ENCODE measurements at places on chromosomes 1 and 21. TPM values are rescaled to one million over a fixed set of nuclear protein-coding genes. Genes with fewer than 3 reads are reported as not detected.

The GJA8 gene
- total RNA-seq = not detected

The ESRRG gene
- 43.2 TPM for total RNA-seq

GRCh38 chr1:91684481-91685196 is 184.0 kb downstream of the CDC7 start:
- peak; percentile 75 for DNase-seq

DNA sequence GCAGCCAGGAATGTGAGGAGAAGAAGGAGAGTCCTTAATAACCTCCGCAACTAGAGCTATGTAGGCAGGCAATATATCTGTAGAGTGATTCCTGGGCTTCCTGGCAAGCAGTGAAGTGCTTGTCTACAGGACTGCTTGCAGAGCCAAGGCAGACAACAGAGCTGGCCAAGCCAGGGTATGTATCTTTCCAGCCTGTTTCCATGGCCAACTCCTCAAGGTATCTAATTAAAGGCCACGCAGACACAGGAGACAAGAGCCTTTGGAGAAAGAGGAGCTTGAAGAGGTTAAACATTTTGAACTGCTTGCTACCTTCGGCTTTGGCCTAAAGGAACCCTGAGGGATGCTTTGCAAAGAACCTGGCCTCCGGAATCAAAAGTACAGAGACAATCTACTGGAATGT is 137.4 kb downstream of the PIGK start:
- DNase-seq = peak; percentile 14

DNA sequence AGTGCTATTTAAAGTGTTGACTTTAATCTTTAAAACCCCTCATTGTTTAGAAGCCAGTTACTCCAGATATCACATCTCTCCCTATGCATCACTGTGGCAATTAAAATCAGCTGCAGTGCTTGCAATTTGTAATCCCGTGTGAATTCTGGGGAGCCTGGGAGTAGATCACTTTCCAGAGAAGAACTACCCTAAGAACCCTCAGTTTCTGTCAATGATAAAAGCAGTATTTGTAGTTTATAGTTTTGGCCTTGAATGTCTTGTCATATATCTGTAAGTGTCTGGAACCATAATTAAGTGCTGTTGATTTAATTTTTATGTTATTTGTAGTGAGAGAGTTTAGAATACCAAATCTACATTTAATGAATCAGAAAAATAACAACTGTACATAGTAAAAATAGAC is 5.5 kb upstream of the SPAG17 start:
- DNase-seq = no peak

GRCh38 chr21:25313829-25314228 is 293.5 kb downstream of the MRPL39 start:
- peak; percentile 48 for DNase-seq

GRCh38 chr1:197312163-197312562 is 44.1 kb downstream of the CRB1 start:
- DNase-seq = no peak

DNA sequence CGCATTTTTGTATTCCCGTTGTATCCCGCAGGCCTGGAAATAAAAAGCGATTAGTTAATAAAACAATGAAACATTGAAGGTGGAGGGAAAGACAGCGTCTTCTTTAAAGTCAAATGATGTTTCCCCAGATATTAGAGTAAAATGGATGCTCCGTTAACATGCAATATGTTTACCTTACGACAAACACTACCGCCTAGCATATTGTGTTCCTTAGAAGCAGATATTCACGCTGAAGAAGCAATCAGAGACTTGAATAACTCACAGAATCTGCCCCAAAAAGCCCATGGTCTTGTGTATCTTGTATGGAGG is 583 bp upstream of the B4GALT3 start:
- DNase-seq = no peak

- no peak for DNase-seq
Measured at GRCh38 chr21:30717105-30717504, 1.5 kb downstream of the KRTAP21-3 start.
